ENCODE measurements at places on chromosomes 13 and 19.

DNA sequence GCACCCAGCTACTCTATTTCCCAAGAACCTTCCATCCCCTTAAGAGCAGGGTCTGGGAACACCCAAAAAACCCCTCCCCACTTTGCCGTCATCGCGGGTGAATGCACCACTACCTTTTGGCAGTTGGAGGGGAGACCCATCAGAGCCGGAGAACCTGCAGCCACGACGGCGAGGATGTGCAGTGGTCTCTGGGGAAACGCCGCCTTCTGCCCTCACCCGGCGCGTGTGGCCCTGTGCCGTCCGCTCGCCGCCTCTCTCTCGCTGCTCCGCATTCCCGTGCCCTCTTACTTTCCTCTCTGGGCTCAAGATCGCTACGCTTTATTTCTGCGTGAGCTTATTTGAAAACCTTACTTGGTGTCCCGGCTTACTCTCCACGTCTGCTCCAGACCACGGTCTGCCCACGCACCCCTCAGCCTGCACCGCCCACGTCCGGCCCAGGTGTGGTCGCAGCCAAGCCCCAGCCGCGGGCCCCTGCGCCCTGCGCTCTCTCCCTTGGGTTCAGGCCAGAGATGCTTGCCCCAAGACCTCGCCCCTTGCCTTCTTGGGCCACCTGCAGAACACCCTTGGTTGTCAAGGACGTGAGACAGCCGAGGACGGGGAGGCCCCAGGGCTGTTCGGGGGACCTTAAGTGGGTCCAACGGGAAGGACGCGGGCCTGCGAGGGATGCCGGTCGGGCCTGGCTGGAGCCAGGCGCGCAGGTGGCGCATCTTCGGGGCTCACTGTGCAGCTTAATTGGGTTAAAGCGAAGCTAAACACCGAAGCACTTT is 2.0 kb upstream of the MAB21L1 start:
- DNase-seq, result no peak

- DNase-seq, result no peak
Measured at GRCh38 chr13:33218426-33218825, 67.1 kb downstream of the STARD13 start.

DNA sequence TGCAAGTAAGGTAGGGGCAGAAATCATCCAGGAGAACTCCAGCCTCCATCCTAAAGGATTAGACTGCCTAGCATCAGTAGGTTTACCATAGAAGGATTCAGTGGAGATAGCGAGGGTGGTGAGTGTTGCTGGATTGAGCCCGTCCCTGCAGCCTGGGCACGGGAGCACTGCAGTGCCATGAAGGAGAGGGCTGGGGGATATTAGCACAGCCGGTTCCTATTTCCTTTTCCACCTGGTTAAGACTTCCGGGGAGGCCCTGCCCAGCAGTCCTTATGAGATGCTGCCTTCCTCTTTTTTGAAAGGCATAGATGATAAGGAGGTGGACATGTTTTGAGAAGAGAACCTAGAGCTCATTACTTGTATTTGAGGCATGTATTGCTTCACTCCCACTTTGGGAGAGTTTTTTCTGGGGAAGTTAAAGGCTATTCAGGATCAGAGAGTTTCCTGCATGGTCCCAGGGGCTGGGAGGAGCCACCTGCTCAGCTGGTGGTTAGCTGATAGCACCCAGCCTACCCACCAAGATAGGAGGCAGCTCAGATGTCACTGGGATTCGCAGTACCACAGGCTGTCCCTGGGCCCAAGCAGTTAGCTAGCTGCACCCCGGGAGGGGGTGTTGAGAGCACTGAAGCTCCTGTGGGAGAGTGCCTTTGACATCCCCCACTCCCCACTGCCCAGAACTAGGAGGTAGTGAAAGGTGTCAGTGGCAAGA is 17.2 kb downstream of the ACTN4 start:
- DNase-seq, result no peak

GRCh38 chr19:13441810-13442512 is 64.3 kb downstream of the CACNA1A start:
- DNase-seq, result no peak

GRCh38 chr19:51365211-51365964 is 800 bp downstream of the ETFB start:
- no peak for DNase-seq

Data from stimulated activated CD8-positive, alpha-beta memory T cell treated with anti-CD3 and anti-CD28 coated beads, Interleukin-7, amount 100 ng/mL, for 48 hours (primary cell).